Pancreas (tissue), 10 donors: ENCODE measurements at places on chromosomes 16 and 17. TPM values are rescaled to one million over a fixed set of nuclear protein-coding genes. Genes with fewer than 3 reads are reported as not detected.

- no peak for DNase-seq
- H3K36me3 ChIP-seq: no peaks in the 10 kb centered on the region
- H3K4me1 ChIP-seq: no peaks in the 10 kb centered on the region
- no peaks in the 10 kb centered on the region for H3K27me3 ChIP-seq
- H3K4me3 ChIP-seq: no peak overlapping the region
Measured at GRCh38 chr16:48681520-48681919, 71.5 kb upstream of the N4BP1 start.

- H3K27me3 ChIP-seq: no peaks in the 10 kb centered on the region
- no peaks in the 10 kb centered on the region for H3K36me3 ChIP-seq
- DNase-seq: no peak
- H3K4me3 ChIP-seq: no peak overlapping the region
- no peak overlapping the region for H3K27ac ChIP-seq
- H3K4me1 ChIP-seq: peaks cover 11% of the 10 kb centered on the region
Measured at GRCh38 chr16:17414421-17414820, 56.3 kb downstream of the XYLT1 start.

DNA sequence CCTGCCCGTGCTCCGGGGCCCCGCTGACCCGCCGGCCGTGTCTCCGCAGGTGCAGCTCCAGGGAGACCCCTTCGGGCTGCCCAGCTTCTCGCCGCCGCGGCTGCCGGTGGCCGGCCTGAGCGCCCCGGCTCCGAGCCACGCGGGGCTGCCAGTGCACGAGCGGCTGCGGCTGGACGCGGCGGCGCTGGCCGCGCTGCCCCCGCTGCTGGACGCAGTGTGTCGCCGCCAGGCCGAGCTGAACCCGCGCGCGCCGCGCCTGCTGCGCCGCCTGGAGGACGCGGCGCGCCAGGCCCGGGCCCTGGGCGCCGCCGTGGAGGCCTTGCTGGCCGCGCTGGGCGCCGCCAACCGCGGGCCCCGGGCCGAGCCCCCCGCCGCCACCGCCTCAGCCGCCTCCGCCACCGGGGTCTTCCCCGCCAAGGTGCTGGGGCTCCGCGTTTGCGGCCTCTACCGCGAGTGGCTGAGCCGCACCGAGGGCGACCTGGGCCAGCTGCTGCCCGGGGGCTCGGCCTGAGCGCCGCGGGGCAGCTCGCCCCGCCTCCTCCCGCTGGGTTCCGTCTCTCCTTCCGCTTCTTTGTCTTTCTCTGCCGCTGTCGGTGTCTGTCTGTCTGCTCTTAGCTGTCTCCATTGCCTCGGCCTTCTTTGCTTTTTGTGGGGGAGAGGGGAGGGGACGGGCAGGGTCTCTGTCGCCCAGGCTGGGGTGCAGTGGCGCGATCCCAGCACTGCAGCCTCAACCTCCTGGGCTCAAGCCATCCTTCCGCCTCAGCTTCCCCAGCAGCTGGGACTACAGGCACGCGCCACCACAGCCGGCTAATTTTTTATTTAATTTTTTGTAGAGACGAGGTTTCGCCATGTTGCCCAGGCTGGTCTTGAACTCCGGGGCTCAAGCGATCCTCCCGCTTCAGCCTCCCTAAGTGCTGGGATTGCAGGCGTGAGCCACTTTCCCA lies 5.9 kb downstream of the CTF1 start:
- H3K4me3 ChIP-seq: peak overlapping the region; percentile 57
- DNase-seq: peak; percentile 92
- H3K4me1 ChIP-seq: no peaks in the 10 kb centered on the region
- H3K36me3 ChIP-seq: no peaks in the 10 kb centered on the region
- H3K27ac ChIP-seq: peak overlapping the region; percentile 90

GRCh38 chr16:27253526-27253930 lies 15.0 kb downstream of the NSMCE1 start:
- no peak overlapping the region for H3K4me3 ChIP-seq
- no peaks in the 10 kb centered on the region for H3K4me1 ChIP-seq
- no peak for DNase-seq
- H3K27me3 ChIP-seq: no peaks in the 10 kb centered on the region

- H3K4me1 ChIP-seq: no peaks in the 10 kb centered on the region
- H3K36me3 ChIP-seq: no peaks in the 10 kb centered on the region
- no peak overlapping the region for H3K27ac ChIP-seq
- DNase-seq: no peak
- no peaks in the 10 kb centered on the region for H3K27me3 ChIP-seq
Measured at GRCh38 chr17:27218719-27219488, 75.0 kb upstream of the WSB1 start.

- H3K27me3 ChIP-seq: no peaks in the 10 kb centered on the region
- H3K36me3 ChIP-seq: no peaks in the 10 kb centered on the region
- no peak for DNase-seq
- no peak overlapping the region for H3K4me3 ChIP-seq
- no peaks in the 10 kb centered on the region for H3K4me1 ChIP-seq
- no peak overlapping the region for H3K27ac ChIP-seq
Measured at GRCh38 chr17:81059026-81059425, 24.1 kb downstream of the BAIAP2 start.

GRCh38 chr16:5064915-5065314 lies 841 bp downstream of the C16orf89 start:
- H3K4me3 ChIP-seq: no peak overlapping the region
- DNase-seq: no peak
- H3K27me3 ChIP-seq: no peaks in the 10 kb centered on the region
- no peak overlapping the region for H3K27ac ChIP-seq
- H3K36me3 ChIP-seq: no peaks in the 10 kb centered on the region

GRCh38 chr17:71251951-71252350 lies 868.9 kb upstream of the SOX9 start:
- H3K27me3 ChIP-seq: no peaks in the 10 kb centered on the region
- no peak for DNase-seq
- H3K4me3 ChIP-seq: no peak overlapping the region
- no peak overlapping the region for H3K27ac ChIP-seq

DNA sequence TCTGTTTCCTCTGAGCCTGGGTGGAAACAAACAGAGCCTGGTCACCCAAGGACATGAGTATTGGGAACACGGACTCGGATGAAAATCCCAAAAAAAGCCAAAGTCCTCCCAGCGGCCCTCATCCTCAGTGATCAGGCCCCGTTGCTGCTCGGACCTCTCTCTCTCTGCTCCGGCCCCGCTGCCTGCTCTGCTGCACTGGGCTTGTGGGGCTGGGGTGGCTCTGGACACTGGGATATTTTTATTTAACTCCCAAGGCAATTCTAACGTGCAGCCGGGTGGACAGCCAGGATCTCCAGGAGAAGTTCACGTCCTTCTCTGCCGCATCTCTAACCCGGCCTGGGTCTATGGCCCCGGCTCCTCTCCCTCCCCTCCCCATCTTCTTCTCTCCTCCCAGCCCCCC lies 280.9 kb upstream of the TNRC6C start:
- DNase-seq: no peak
- no peaks in the 10 kb centered on the region for H3K36me3 ChIP-seq
- no peaks in the 10 kb centered on the region for H3K4me1 ChIP-seq
- no peaks in the 10 kb centered on the region for H3K27me3 ChIP-seq

GRCh38 chr16:20851601-20852000 lies 45.3 kb downstream of the REXO5 start:
- no peaks in the 10 kb centered on the region for H3K27me3 ChIP-seq
- no peaks in the 10 kb centered on the region for H3K36me3 ChIP-seq
- H3K27ac ChIP-seq: peak overlapping the region; percentile 9
- peak; percentile 31 for DNase-seq

- no peak overlapping the region for H3K4me3 ChIP-seq
- no peak overlapping the region for H3K27ac ChIP-seq
- DNase-seq: no peak
- no peaks in the 10 kb centered on the region for H3K27me3 ChIP-seq
- H3K36me3 ChIP-seq: no peaks in the 10 kb centered on the region
Measured at GRCh38 chr16:54370278-54371040, 83.9 kb upstream of the IRX3 start.

- H3K4me1 ChIP-seq: no peaks in the 10 kb centered on the region
- peak overlapping the region; percentile 47 for H3K27ac ChIP-seq
- H3K4me3 ChIP-seq: peak overlapping the region; percentile 54
- H3K27me3 ChIP-seq: no peaks in the 10 kb centered on the region
- no peak for DNase-seq
Measured at GRCh38 chr17:75114552-75115314, 5.0 kb downstream of the ARMC7 start.

GRCh38 chr16:83013071-83013470 lies 386.3 kb downstream of the CDH13 start:
- H3K27me3 ChIP-seq: no peaks in the 10 kb centered on the region
- DNase-seq: no peak

DNA sequence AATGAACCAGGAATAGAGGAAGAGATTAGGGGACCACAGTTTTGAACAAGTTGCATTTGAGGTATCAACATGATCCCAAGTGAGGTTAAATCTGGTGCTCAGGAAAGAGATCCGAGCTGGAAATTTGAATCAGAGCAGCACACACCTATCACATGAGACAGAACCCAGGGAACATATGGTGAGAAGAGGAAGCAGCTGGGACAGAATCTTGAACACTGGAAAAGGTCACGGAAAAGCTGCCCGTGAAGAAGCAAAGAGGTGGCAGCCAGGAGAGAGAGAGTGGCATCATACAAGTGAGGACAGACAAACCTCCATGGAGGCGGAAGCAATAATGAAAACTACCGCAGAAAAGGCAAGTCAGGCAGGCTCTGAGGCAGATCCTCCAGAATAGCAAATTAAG lies 36.1 kb downstream of the USP31 start:
- H3K36me3 ChIP-seq: no peaks in the 10 kb centered on the region
- DNase-seq: no peak
- no peaks in the 10 kb centered on the region for H3K4me1 ChIP-seq
- H3K4me3 ChIP-seq: no peak overlapping the region

- H3K27me3 ChIP-seq: no peaks in the 10 kb centered on the region
- DNase-seq: peak; percentile 56
- H3K27ac ChIP-seq: peak overlapping the region; percentile 11
- no peaks in the 10 kb centered on the region for H3K36me3 ChIP-seq
- peak overlapping the region; percentile 50 for H3K4me3 ChIP-seq
- H3K4me1 ChIP-seq: no peaks in the 10 kb centered on the region
Measured at GRCh38 chr17:42422412-42422957, 571 bp downstream of the CAVIN1 start.

DNA sequence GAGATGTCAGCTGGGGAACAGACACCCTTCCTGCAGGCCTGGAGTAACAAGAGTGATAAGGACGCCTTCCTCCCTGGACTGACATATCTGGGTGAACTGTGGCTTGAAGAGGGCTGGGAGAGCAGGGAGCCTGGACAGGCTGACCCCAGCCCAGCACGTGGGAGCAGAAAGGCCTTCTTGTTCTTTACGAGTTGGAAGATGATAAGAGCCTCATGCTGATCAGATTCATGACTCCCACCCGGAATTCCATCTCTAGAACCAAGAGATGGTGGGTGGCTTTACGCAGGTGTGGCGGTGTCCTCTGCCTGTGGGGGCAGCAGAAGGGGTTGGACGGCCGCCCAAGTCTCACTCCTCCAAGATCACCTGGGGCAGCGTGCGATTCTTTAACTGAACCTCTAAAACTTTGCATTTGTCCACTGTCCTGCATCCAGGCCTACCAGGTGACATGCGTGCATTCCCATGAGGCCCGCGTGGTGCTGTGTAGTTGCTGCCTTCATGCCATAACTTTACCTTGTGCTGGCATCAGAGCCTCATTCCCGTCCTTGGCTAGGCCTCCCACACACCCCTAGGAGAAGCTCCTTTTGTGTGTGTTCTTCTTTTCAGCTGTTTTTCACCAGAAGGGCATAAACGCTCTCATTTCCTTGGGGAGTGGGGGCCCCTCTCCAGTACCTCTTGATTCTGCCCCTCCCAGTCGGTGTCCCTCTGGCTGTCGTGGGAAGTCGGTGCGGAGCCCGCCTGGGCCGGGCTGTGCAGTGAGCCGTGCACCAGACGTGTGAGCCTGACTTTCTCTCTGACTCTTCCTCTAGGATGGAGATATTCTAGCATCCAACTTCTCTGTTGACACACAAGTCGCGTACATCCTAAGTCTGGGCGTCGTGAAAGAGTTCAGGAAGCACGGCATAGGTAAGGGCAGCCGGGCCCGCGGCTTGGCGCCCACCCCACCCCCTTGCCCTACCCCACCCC lies 13.3 kb downstream of the C16orf90 start:
- no peak overlapping the region for H3K27ac ChIP-seq
- H3K4me1 ChIP-seq: no peaks in the 10 kb centered on the region
- peaks cover 4% of the 10 kb centered on the region for H3K36me3 ChIP-seq
- H3K4me3 ChIP-seq: no peak overlapping the region
- H3K27me3 ChIP-seq: no peaks in the 10 kb centered on the region

GRCh38 chr17:28038802-28039201 lies 3.7 kb upstream of the NLK start:
- no peak for DNase-seq
- H3K4me1 ChIP-seq: peaks cover 5% of the 10 kb centered on the region
- no peaks in the 10 kb centered on the region for H3K27me3 ChIP-seq
- no peak overlapping the region for H3K27ac ChIP-seq
- no peaks in the 10 kb centered on the region for H3K36me3 ChIP-seq

DNA sequence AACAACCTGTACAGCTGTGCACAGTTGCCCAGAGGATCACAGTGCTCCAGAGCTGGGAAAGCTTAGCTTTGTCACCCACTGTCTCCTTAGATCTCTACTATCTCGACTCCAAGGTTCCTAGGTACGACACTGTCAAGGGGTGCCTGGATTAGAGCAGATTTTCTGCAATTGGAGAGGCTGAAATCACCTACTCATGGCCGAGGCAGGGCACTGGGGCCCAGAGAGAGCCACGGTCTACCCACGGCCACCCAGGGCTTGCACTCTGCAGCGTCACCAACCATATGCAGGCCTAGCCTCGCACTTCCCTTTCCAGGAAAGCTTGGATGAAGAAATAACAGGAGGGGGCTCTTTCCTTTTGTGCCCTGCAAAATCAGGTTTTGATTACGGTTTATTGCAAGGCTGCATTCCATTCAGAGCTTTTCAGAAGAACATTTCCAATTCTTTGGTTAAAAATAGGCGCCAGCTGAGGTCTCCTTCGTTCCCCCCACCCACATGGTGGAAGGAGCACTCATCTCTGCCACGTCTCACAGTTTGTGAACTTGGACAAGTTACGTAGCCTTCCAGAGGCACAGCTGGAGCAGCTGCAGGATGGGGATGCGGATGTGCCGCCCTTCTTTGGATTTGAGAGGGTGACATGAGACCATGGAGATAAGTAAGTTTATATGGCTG lies 80.0 kb downstream of the IRX5 start:
- no peaks in the 10 kb centered on the region for H3K4me1 ChIP-seq
- no peaks in the 10 kb centered on the region for H3K27me3 ChIP-seq
- H3K4me3 ChIP-seq: no peak overlapping the region
- no peak overlapping the region for H3K27ac ChIP-seq

Gene TBC1D3I
- not detected for total RNA-seq

Gene C1QTNF8
- total RNA-seq: not detected

Gene PIRT
- total RNA-seq: not detected

Gene EFCAB5
- total RNA-seq: 0.47 TPM

Gene RHBDL3
- 0.12 TPM for total RNA-seq

Gene ZACN
- total RNA-seq: not detected
